ENCODE measurements at places on chromosomes 4 and X. TPM values are rescaled to one million over a fixed set of nuclear protein-coding genes. Genes with fewer than 3 reads are reported as not detected.

Gene TEC
- 8.9 TPM for total RNA-seq

DNA sequence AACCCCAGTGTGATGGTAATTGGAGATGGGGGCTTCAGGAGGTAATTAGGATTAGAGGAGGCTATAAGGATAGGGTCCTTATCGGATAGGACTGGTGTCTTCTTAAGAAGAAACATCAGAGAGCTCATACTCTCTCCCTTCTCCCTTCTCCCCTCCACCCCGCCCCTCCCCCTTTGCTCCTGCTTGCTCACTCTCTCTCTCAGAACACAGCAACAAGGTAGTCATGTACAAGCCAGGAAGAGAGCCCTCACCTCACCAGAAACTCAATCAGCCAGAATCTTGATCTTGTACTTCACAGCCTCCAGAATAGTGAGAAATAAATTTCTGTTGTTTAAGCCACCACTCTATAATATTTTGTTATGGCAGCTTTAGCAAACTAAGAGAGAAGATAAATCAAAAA lies 4.5 kb downstream of the DDX60L start:
- DNase-seq: no peak
- peaks cover 13% of the 10 kb centered on the region for H3K4me1 ChIP-seq
- H3K36me3 ChIP-seq: peaks cover 15% of the 10 kb centered on the region

DNA sequence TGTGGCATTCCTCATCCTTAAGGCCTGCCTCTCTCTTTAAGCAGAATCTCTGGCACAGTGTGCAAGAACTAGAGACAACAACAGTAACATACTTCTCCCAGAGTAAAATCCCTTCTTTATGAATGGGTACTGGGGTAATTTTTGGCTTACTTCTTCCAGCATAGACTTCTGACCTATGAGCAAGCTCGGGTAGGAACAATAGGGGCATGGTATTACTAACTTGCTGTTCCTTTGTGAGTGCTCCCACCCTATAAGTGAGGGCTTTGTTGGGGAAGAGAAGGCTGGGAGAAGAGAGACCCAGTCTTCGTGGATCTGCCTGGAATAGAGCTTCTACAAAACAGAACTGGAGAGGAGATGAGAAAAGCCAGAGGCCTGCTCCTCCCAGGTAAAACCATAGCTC lies 30.2 kb downstream of the CLDN2 start:
- H3K4me3 ChIP-seq: no peak overlapping the region
- peaks cover 3% of the 10 kb centered on the region for H3K36me3 ChIP-seq
- no peak for DNase-seq
- H3K4me1 ChIP-seq: no peaks in the 10 kb centered on the region
- no peak overlapping the region for H3K27ac ChIP-seq

GRCh38 chr4:152101556-152102435 lies 341.0 kb upstream of the GATB start:
- peak overlapping the region; percentile 20 for H3K27ac ChIP-seq
- H3K36me3 ChIP-seq: no peaks in the 10 kb centered on the region
- H3K27me3 ChIP-seq: no peaks in the 10 kb centered on the region
- peaks cover 36% of the 10 kb centered on the region for H3K4me1 ChIP-seq

DNA sequence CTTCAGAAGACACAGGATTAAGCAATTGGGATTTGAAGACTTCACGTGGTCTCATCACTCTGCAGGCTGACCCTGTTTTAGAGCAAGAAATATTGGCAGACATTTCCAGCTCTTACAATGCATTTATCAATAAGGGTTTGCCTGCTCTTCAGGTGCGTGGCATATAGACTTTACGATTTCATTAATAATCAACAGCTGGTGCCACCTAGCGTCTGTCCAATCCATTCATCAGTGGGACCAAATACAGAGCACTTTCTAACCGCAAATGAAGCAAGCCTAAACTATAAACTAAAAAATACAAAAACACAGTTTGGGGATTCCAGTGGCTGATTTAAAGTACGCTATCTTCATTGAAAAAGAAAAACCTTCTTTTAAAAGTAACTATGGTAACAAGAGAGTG lies 125.4 kb upstream of the DMD start:
- no peaks in the 10 kb centered on the region for H3K4me1 ChIP-seq
- no peaks in the 10 kb centered on the region for H3K36me3 ChIP-seq
- DNase-seq: no peak
- no peak overlapping the region for H3K27ac ChIP-seq
- H3K4me3 ChIP-seq: no peak overlapping the region
- H3K27me3 ChIP-seq: no peaks in the 10 kb centered on the region

- DNase-seq: no peak
- peaks cover 45% of the 10 kb centered on the region for H3K4me1 ChIP-seq
- H3K27me3 ChIP-seq: no peaks in the 10 kb centered on the region
- H3K27ac ChIP-seq: peak overlapping the region; percentile 98
- H3K36me3 ChIP-seq: no peaks in the 10 kb centered on the region
Observed at GRCh38 chr4:48336146-48336870, 5.0 kb upstream of the SLAIN2 start.

- DNase-seq: no peak
- no peaks in the 10 kb centered on the region for H3K4me1 ChIP-seq
- H3K4me3 ChIP-seq: no peak overlapping the region
- no peak overlapping the region for H3K27ac ChIP-seq
Observed at GRCh38 chr4:151144329-151145072, 45.1 kb downstream of the RPS3A start.

- H3K27me3 ChIP-seq: no peaks in the 10 kb centered on the region
- no peak overlapping the region for H3K27ac ChIP-seq
- no peaks in the 10 kb centered on the region for H3K36me3 ChIP-seq
- DNase-seq: no peak
Observed at GRCh38 chrX:130994671-130995070, 63.5 kb upstream of the ARHGAP36 start.

Gene NDST3
- total RNA-seq: not detected

Gene MED14
- 42.5 TPM for total RNA-seq

- DNase-seq: no peak
- H3K4me1 ChIP-seq: no peaks in the 10 kb centered on the region
- H3K27me3 ChIP-seq: no peaks in the 10 kb centered on the region
- no peak overlapping the region for H3K4me3 ChIP-seq
- H3K36me3 ChIP-seq: no peaks in the 10 kb centered on the region
- no peak overlapping the region for H3K27ac ChIP-seq
Observed at GRCh38 chrX:109774136-109774535, 41.1 kb upstream of the ACSL4 start.

- H3K36me3 ChIP-seq: no peaks in the 10 kb centered on the region
- peaks cover 60% of the 10 kb centered on the region for H3K4me1 ChIP-seq
- no peak for DNase-seq
- no peaks in the 10 kb centered on the region for H3K27me3 ChIP-seq
- H3K27ac ChIP-seq: peak overlapping the region; percentile 17
Observed at GRCh38 chr4:151687021-151687640, 73.7 kb downstream of the GATB start.

DNA sequence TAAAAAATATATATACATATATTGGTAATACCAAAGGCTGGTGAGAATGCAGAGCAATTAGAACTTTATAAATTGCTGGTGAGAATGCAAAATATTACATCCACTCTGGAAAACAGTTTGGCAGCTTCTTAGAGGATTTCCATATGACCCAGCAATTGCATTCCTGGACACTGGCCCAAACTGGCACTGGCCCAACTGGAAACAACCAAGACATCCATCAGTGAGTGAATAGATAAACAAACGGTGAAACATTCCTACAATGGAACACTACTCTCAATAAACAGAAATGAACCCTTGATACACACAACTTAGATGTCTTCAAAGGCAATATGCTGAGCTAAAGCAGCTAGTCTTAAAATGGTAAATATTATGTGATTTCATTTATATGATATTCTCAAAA lies 524.2 kb downstream of the IQCM start:
- DNase-seq: no peak
- no peak overlapping the region for H3K4me3 ChIP-seq
- H3K27ac ChIP-seq: no peak overlapping the region
- no peaks in the 10 kb centered on the region for H3K4me1 ChIP-seq
- no peaks in the 10 kb centered on the region for H3K36me3 ChIP-seq

Gene GAGE1
- total RNA-seq: not detected

DNA sequence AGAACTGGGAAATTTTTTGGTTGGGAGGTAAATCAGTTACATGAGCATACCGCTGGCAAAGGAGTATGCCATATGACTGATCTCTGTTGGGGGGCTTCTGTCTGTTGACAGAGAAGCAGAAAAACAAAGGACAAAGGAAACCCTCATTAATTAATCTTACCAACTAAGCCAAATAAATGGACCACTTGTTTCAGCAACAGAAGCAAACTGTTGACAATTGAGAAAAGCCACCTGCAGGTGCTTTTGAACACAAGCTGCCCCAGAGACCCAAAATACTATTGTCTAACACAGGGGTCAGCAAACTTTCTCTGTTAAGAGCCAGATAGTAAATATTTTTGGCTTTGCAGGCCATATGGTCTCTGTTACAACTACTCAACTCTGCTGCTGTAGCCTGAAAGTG lies 7.0 kb upstream of the FRYL start:
- H3K4me3 ChIP-seq: no peak overlapping the region
- H3K27ac ChIP-seq: no peak overlapping the region
- H3K4me1 ChIP-seq: no peaks in the 10 kb centered on the region
- no peak for DNase-seq

Gene SPANXB1
- total RNA-seq: not detected

GRCh38 chr4:43458293-43458692 lies 565.8 kb downstream of the GRXCR1 start:
- H3K4me1 ChIP-seq: no peaks in the 10 kb centered on the region
- H3K27me3 ChIP-seq: no peaks in the 10 kb centered on the region
- no peak overlapping the region for H3K27ac ChIP-seq
- no peak overlapping the region for H3K4me3 ChIP-seq
- DNase-seq: no peak

Gene ZFP92
- total RNA-seq: 0.30 TPM

Gene PNMA6A
- total RNA-seq: 0.26 TPM

DNA sequence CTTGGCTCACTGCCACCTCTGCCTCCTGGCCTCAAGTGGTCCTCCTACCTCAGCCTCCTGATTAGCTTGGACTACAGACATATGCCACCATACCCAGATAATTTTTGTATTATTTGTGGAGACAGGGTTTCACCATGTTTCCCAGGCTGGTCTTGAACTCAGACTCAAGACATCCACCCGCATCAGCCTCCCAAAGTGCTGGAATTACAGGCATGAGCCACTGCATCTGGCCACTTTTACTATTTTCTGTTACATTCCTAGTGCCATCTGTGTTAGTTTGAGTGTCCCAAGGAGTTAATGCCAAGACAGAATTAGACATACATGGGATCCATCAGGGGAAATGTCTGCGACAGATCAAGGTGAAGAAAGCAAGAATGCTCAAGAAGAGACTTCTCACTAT lies 288.2 kb upstream of the CTSO start:
- no peaks in the 10 kb centered on the region for H3K27me3 ChIP-seq
- DNase-seq: no peak
- no peak overlapping the region for H3K4me3 ChIP-seq
- no peaks in the 10 kb centered on the region for H3K36me3 ChIP-seq
- H3K4me1 ChIP-seq: no peaks in the 10 kb centered on the region

DNA sequence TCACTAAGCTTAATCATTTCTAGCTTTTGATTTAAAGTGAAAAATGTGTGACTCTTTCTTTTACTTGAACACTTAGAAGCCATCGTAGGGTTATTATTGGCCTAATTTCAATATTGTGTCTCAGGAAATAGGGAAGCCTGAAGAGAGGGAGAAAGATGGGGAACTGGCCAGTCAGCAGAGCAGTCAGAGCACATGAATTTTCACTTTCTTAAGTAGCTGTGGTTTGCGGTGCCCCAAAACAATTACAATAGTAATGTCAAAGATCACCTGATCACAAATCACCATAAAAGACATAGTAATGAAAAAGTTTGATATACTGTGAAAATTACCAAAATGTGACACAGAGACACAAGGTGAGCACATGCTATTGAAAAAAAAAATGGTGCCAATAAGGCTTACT lies 45.5 kb downstream of the CENPC start:
- no peak overlapping the region for H3K4me3 ChIP-seq
- H3K27ac ChIP-seq: no peak overlapping the region
- peaks cover 34% of the 10 kb centered on the region for H3K36me3 ChIP-seq

DNA sequence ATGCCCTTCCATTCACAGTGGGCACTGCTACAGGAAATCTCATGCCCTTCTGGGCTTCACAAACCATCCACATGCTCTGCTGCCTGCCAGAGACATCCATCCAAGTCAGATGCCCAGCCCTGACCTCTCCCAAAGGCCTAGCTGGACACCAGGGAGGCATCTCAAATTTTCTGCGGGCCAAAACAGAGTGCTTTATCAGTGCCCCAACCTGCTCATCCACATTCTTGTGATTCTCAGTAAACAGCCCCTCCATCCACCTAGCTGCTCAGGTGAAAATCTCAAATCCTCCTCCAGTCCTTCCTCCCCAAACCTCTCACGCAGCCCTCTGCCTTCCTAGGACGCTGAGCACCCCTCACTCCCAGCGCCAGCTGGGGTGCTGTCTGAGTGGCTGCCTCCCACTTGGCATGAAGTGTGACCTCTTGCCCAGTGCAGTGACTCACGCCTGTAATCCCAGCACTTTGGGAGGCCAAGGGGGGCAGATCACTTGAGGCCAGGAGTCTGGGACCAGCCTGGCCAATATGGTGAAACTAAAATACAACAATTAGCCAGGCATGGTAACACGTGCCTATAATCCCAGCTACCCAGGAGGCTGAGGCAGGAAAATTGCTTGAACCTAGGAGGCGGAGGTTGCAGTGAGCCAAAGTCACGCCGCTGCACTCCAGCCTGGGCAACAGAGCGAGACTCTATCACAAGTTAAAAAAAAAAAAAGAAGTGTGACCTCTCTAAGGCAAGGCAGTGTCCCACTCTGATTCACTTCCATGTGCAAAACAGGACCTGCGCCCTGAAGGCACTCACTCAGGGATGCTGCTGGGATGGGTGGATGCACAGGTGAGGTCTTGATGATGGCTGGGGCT lies 1.7 kb upstream of the AFAP1 start:
- peaks cover 21% of the 10 kb centered on the region for H3K4me1 ChIP-seq
- H3K36me3 ChIP-seq: no peaks in the 10 kb centered on the region
- H3K4me3 ChIP-seq: no peak overlapping the region
- DNase-seq: no peak

GRCh38 chrX:47143894-47144625 lies 442 bp downstream of the NDUFB11 start:
- H3K4me1 ChIP-seq: peaks cover 25% of the 10 kb centered on the region
- H3K4me3 ChIP-seq: peak overlapping the region; percentile 65
- H3K27ac ChIP-seq: peak overlapping the region; percentile 97
- DNase-seq: no peak
- H3K36me3 ChIP-seq: no peaks in the 10 kb centered on the region

Gene HADH
- total RNA-seq: 39.4 TPM

Gene CD99
- 192 TPM for total RNA-seq

- no peaks in the 10 kb centered on the region for H3K4me1 ChIP-seq
- no peak for DNase-seq
- H3K27ac ChIP-seq: no peak overlapping the region
Observed at GRCh38 chr4:98481167-98481566, 177.2 kb downstream of the TSPAN5 start.

DNA sequence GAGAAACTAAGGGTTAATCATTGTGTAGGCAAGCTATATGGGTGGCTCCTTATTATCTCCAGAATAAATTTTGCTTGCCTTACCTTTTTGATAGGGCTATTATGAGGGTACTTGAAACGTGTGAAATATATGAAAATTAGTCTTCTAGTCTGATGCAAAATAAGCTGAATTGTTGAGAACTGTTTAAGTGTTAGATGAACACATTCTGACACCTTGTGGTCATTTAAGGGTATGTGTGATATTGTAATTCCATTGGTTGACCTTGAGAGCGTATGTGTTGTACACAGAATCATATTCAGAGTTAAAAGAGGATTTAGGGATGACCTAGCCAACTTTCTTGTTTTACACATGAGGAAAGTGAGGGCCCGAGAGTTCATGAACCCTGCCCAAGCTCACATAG lies 44.6 kb upstream of the LINC00632 start:
- no peaks in the 10 kb centered on the region for H3K27me3 ChIP-seq
- no peak overlapping the region for H3K27ac ChIP-seq
- no peak for DNase-seq

Gene TCP11X2
- total RNA-seq: not detected

Gene CT45A5
- total RNA-seq: not detected
